Stimulated activated CD8-positive, alpha-beta memory T cell treated with anti-CD3 and anti-CD28 coated beads, Interleukin-7, amount 100 ng/mL, for 48 hours (primary cell): ENCODE measurements at places on chromosomes 6 and 20.

GRCh38 chr6:49336514-49337131, 126.4 kb downstream of the MMUT start:
- DNase-seq, result no peak

DNA sequence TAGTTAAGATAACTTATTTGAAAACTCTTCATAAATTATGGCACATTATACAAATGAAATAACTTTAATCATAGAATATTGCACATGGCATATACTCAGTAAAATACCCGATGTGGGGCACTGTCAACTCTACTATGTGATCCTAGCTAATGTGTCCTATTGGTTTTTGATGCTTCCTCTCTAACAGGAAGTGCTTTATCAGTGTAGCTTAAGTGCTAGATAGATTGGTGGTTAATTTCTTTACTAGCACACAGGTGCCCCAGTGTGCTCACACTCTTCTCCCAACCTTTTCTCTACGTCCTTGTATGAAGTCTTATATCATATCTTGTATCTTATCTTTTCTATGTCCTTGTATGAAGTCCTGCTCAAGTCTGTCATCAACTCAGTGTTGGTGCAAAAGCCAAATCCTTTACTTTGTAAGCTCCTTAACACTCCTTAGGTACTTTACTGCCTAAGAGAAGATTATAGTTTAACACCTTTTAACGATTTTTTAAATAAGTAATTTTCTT, 358.9 kb downstream of the CENPW start:
- DNase-seq, result no peak

DNA sequence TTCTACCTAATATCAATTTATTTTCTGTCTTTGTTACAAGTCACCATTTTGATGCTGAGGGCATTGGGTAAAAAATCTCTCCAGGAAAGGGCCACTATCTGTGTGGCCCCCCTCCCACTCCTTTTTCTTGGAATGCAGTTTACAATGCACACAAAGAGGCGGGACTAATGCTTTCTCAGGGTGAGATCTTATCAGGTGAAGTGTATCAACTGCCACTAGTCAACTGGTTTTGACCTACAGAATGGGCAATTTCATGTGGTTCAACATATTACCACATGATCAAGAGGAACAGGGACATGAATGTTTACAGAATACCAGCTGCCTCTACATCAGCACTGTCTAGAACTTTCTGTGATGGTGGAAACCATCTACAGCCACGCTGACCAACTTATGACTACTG, 3.7 kb downstream of the RRBP1 start:
- DNase-seq, result no peak

GRCh38 chr20:62838128-62838891, 21.5 kb downstream of the COL9A3 start:
- no peak for DNase-seq

DNA sequence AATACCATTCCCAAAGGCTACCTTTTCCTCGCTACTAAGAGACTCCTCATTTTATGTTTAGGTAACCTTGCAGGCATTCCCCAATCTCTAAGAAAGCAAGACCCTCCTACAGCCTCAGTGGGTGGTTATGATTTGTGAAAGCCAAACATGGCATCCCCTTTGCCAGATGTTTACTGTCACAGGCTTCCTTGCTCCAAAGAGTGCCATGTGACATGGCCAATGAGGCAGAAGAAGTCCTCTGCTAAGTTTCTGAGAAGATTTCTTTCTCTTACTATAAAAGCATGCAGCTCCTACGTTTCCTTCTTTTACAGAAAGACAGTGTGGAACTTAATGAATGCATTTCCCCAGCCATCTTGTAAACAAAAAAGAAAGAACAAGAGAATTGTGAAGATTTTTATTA, 688.2 kb downstream of the TBC1D32 start:
- DNase-seq, result no peak

- DNase-seq, result no peak
These were observed 149.9 kb upstream of the AFDN start for GRCh38 chr6:167676666-167677421.

GRCh38 chr6:18493382-18493891, 106.3 kb downstream of the RNF144B start:
- no peak for DNase-seq

GRCh38 chr6:157548635-157549467, 167.9 kb downstream of the ZDHHC14 start:
- DNase-seq, result no peak

DNA sequence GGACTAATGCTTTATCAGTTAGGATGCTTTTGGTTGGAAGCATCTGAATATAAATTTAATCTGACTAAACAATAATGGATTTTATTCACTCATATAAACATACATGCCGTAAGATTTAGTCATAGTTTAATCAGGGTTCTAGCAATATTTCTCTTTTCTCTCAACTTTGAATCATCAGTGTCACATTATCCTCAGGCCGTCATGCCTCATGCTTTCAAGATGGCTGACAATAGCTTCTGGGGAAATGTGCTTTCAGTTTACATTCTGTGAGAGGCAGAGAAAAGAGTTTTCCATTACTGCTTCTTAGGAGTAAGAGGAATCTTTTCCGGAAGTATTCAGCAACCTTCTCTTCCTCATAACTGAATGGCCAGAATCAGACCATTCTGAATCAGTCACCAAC, 162.2 kb downstream of the GJA1 start:
- no peak for DNase-seq

DNA sequence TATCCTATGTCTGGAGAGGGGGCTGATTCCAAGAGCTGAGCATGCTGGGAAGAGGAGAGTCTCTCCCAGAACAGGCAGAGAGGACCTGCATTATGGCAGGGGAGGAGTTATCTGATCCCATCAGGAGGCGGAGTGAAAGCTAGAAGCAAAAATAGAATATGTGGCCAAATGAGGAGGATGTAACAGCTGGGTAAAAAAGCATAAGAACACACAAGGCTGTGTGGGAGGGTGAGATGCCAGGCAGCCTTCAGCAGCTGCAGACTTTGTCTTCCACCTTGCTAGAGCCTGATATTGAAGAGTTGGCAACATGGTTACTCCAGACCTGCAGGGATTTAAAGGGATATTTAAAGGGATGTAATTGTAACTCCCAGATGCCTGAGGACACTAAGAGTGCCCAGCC, 167.1 kb downstream of the PTPRT start:
- no peak for DNase-seq

- DNase-seq, result no peak
These were observed 217.7 kb upstream of the LRFN2 start for GRCh38 chr6:40804905-40805304.

GRCh38 chr6:89297695-89298351, 17.3 kb downstream of the GABRR2 start:
- peak; percentile 33 for DNase-seq

- DNase-seq, result no peak
These were observed 8.9 kb upstream of the TCP11 start for GRCh38 chr6:35149891-35150566.

DNA sequence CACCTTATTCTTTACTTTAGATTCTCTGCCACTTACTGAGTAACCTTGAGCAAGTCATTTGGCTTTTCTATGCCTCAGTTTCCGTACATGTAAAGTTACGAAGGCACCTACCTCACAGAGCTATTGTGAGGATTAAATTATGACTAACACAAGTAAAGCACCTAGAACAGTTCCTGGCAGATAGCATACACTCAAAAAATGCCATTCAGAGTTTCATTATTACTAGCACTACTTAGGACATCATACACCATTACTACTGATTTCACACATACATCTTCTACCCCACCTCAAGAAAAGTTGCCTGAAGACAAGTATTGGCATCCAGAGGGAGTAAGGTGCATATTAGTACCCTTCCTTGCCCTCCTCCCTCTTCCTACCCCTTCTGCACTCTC, 107.8 kb downstream of the OGFRL1 start:
- no peak for DNase-seq

DNA sequence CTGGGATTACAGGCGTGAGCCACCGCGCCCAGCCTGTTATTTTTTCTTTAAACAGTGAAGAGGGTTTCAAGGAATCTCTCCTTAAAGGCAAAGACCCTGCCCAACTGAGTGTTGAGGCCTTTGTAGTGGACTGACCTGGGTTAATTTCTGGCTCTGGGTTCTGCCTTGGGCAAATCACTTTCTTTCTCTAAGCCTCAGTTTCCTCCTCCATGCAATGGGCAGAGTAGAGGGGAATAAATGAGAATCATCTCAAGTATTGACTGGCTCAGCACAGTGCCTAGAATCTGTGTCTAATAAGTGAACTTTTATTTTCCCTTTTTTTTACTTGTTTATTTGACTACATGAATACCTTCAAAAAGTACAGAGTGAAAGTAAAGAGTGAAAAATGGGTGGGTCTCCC, 31.0 kb upstream of the SLC9A8 start:
- DNase-seq, result no peak

- no peak for DNase-seq
These were observed 26.0 kb downstream of the MAS1 start for GRCh38 chr6:159916752-159917151.

- no peak for DNase-seq
These were observed 161.7 kb downstream of the SYCP2 start for GRCh38 chr20:59771506-59772372.
